Fibroblast of skin of left biceps (primary cell): ENCODE measurements at places on chromosomes 7 and 10.

GRCh38 chr7:141992156-141992555 is 3.5 kb upstream of the MGAM start:
- DNase-seq, result no peak

GRCh38 chr10:72065439-72066025 is 22.8 kb downstream of the SPOCK2 start:
- DNase-seq, result no peak

- DNase-seq, result no peak
Measured at GRCh38 chr7:101315336-101315735, 6.3 kb downstream of the IFT22 start.

DNA sequence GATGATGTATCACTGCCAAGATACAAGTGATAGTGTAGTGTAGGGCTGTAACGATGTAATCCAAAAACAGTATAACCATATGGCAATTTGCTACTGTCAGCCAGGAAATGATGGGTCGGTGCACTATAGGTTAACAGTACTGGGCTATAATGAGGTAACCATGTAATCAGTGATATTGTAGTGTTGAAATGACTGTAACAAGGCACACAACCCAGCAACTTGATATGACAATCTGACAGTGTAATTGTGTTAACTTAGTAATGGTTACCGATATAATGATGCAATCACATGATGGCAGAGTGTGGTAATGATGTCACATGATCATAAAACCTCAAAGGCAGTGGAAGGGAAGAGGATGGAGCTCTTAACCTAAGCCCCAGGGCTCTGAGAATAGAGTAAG is 73.8 kb upstream of the SLF2 start:
- no peak for DNase-seq

GRCh38 chr10:130127364-130128061 is 8.7 kb upstream of the GLRX3 start:
- DNase-seq, result no peak

- DNase-seq, result no peak
Measured at GRCh38 chr10:133391761-133392518, 2.0 kb upstream of the MTG1 start.

DNA sequence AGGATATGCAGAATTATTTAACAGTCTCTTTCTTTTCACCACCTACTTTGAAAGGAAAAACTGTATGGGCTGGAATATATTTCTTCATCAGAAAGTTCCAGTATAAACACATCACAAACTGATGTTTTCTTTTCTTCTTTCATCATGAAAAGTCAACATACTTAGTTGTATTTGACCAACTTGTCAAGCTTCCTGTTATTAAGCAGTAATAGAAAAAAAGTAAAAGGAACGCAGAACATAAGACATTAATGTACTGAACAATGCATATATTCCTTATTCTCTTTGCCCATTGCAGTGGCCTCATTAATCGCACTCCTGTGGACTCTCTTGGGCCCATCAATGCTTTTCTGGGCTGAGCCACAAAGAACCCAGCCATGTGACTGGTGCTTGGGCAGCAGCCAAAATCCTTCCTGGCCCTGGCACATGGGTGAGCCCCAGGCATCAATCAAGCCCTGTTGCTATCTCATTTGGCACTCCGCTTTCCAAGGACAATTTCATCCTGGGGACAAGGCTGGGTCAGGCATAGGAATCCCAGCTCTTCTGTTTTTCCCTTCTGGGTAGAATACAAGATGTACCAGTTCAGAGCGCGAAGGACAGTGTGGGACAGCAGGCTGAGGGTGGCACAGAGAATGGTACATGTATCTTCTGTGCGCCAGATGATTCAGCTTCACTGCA is 42.3 kb downstream of the RHOBTB1 start:
- DNase-seq, result no peak

- peak; percentile 19 for DNase-seq
Measured at GRCh38 chr7:133602291-133602690, 349.4 kb downstream of the EXOC4 start.

DNA sequence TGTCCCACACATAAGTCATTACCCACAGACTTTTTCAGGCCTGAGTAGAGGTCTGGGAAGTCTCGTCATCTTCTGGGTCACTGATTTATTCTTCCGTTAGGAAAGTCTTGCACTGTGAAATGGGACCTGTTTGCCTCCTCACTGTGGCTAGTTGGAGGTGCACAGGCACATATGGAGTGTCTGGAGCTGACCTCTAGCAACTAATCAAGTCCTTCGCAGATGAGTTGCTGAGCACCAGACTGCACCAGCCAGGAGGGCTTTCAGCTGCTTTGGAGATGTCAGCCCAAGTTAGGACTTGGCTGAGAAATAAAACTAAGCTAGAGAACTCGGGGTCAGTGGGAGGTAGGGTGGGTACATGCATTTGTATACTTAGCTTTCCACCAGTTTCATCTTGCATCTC is 578.0 kb downstream of the GRID1 start:
- DNase-seq, result no peak

DNA sequence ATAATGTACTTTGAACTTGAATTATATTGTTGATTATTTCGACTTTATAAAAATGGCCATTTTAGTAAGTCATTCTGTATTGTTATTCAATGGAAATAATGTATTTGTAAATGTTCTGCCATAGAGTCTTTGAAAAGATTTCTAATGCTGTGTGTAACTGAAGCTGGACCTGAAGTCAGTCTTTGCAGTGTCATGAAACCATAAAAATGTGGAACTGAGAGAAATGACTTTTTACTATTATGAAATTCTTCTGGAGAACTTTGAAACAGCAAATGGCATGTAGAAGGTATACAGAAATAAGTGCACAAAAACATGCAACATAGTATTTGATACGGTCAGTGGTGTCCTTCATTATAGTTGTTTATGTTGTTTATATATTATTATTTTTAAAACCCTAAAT is 59.7 kb upstream of the ADRA2A start:
- DNase-seq, result no peak

GRCh38 chr7:159167139-159167538 is 22.5 kb upstream of the VIPR2 start:
- no peak for DNase-seq

DNA sequence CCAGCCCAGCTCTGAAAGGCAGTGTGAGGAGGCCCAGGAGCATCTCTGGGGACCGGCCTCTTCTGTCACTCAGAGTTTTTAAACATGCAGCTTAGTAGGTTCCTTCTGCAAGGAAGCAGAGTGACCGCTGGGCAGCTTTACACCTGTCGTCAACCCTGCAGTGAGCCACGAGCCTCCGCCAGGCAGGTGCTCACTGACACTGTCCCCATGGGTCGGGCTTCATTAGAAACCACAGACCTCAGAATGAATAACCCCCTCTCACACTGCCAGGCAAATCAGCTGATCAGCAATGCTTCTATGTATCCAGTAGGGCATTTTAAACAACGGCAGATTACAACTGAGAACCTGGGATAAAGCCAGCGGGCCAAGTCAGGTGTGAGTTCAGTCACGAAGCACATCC is 106.1 kb downstream of the MAD1L1 start:
- DNase-seq, result no peak

DNA sequence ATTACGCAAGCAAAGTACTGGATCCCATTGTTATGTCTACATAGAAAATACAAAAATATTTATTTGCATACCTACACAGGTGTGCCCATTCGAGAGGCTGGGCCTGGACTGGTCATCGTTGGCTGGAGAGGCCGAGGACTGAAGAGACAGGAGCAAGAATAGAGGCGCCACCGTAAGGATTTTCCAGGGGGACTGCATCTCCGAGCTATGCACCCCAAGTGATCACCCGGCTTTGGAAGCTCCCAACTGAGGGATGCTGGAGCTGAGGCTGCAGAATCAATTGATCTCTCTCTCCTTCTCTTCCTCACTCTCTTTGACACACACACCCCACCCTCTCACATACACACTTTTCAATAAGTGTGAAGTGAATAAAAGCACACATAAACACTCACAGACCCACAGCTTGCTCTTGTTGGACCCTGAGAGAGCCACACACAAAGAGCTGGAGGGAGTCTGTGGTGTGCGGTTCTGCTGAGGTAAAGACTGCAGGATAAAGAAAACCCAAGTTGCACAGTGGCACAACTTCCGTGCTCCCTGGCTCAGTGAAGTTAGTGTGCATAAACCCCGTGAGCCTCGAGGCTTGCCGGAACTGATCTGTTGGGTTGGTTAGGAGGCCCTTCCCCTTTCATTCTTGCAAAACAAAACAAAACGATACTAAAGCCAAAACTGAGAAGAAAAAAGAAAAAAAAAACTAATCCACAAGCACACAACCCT is at the start of gene AOAH:
AOAH (minus strand) TSS at position 544 of the 714 bp plus-strand sequence; CDS start at position 198, 346 bp downstream.
- no peak for DNase-seq

GRCh38 chr10:87600581-87600980 is 59.1 kb upstream of the PAPSS2 start:
- no peak for DNase-seq

DNA sequence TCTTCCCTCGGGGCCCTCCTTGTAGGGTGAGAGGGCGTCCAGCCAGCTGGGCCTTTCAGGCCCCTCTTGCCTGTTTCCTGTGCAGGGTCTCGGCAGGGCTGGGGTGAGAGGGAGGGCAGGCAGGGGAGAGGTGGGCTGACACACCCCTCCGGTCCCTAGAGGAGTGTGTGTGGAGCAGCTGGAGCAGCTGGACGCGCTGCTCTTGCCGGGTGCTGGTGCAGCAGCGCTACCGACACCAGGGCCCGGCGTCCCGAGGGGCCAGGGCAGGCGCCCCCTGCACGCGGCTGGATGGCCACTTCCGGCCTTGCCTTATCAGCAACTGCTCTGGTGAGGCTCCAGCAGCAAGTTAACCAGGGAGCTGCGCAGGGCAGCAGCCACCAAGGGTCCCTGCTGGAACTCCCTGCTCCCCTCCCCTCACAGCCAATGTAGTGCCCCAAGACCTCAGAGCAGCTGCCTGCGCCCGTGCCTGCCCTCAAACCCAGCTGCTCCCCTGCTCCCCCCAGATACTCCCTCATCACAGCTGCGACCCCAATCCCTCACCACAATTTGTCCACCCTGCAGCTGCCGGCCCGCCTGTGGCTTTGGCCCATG is 15.7 kb upstream of the ZNF862 start:
- DNase-seq, result no peak

GRCh38 chr10:60428387-60428737 is 38.7 kb upstream of the ANK3 start:
- no peak for DNase-seq

DNA sequence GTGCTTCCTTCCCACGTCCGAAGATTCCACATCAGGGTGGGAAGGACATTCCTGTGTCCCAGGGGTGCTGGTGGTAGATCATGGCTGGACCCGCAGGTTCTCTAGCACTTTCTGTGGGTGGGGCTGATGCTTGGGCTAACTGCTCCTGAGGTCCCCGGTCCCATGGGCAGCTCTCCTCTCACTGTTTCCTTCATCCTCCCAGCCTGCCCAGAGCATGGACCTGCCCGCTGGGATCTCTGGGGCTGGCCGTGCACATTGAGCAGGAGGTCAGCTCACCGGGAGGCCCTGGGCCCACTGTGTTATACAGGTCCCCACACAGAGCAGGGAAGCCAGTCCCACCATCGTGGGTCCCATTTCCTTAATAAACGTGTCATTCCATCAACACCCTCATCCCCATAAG is 502.3 kb downstream of the TCERG1L start:
- no peak for DNase-seq

GRCh38 chr10:60711496-60711895 is 66.8 kb upstream of the CDK1 start:
- DNase-seq, result no peak

GRCh38 chr10:11010582-11010981 is 7.1 kb upstream of the CELF2 start:
- DNase-seq, result no peak

GRCh38 chr7:95861041-95861440 is 88.7 kb downstream of the DYNC1I1 start:
- DNase-seq, result no peak

DNA sequence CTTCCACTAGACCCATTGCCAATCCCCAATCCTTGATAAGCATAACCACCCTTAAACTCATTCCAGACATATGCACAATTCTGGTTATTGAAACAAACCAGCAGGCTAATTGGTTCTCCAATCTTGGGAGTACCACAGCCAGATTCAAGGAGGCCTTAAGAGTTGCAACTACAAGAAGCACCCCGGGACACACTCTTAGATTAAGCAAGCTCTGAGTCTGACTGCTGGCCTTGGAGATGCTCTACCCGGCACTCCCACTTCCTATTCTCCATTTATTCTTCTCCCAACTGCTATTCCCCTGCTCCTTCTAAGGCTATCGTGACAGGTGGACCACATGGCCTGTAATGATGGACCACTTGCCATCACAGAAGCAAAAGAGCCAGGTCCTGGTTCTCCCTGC is 40.3 kb downstream of the CYTH3 start:
- DNase-seq, result no peak

DNA sequence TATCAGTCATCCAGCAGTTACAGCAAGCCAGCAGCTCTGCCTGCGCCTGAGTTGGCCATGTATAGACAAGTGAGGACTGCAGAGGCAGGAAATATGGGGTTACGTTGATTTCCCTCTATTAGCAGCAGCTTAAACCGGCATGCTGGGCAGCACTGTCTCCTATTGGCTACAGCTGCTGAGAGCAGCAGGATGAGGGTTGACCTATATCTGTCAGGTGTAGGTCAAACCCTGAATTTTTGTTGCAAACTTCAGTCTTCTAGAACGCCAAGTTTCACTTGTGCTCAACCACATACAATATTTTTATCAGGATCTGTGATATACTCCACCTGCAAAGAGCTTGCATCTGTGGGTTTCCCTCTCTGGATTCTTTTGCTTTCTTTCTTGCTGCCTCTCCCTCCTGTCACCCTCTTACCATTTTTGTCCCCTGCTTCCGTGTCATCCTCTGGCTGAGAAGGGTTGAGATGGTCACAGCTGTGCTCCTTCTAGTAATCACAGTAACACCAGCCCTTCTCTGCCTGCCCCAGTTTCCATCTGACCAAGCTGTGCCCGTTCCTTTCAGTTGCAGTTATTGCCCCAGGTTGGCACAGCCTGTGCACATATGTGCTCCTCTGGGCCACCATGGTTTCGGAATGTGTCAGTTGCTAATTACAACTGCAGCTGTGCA is 23.8 kb upstream of the GLCCI1 start:
- no peak for DNase-seq

DNA sequence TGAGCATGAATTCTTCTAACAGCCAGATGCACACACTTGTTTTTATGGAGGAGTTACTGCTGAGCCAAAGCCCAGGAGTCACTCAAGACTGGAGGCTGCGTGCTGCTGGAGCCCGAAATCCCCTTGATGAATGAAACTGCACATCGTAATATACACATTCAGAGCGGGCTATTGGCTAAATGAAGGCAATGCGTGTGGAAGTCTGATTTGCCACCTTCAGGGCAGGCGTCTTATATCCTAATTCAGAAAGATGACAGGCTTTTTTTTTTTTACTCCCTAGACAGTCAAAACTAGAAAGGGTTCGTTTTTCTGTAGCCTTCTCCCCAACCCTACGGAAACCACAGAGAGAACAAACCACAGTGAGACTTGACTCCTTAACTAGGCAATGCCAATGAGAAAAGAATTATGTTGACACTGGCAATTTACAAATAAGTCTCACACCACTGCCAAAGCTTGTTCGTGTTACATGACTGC is 227.2 kb upstream of the KLF14 start:
- peak; percentile 52 for DNase-seq

GRCh38 chr7:137975768-137976167 is 26.1 kb downstream of the CREB3L2 start:
- no peak for DNase-seq

DNA sequence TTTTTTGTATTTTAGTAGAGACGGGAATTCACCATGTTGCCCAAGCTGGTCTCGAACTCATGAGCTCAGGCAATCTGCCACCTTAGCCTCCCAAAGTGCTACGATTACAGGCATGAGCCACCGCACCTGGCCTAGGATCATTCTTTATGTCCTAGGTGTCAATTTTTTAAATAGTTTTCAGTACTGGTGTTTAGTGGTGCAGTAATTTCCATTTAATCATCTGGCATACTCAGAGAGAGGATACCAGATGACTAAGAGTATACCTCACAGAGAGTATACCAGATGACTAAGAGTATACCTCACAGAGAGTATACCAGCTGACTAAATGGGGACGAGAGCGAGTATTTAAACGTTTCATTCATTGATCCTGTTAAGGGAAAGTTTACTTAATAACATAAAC is 37.3 kb upstream of the TMEM248 start:
- no peak for DNase-seq
